NCI-H1092 (cell line): ENCODE measurements at places on chromosomes 12 and 14.

- no peak for DNase-seq
Observed at GRCh38 chr12:85278598-85279448, 1.2 kb upstream of the ALX1 start.

- no peak for DNase-seq
Observed at GRCh38 chr14:74578479-74578878, 33.6 kb downstream of the LTBP2 start.

DNA sequence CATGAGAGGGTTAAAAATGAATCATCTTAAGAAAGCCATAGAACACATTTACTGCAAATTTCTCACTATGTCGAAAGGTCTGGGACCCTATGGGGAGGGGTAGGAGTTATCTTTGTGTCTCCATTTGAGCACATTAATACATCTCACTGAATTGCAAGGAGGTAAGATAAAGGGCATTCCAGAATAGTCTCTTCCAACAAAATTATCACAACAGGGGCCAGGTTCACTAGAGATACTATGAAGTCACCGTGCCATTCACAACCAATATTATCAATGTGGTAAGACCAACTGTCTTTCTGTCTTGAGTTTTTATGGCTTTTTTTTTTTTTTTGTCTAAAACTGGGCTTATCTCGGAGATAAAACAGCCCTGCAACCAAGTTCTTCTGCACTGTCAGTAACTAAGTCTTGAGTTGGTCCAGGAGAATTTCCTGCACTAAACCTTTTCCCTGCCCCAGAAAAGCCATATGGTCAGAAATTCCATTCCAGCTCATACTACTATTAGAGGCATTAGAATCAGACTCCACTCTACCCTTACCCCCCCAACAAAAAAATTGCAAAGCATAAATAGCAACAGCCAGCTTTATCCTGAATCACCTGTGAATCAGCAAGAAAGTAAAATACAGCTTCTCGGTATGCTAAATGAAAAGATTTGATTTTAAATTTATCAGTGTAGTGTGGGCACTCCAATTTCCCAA, 79.7 kb downstream of the PTPRR start:
- no peak for DNase-seq

- DNase-seq = no peak
Observed at GRCh38 chr12:96872961-96873360, 34.1 kb upstream of the NEDD1 start.

DNA sequence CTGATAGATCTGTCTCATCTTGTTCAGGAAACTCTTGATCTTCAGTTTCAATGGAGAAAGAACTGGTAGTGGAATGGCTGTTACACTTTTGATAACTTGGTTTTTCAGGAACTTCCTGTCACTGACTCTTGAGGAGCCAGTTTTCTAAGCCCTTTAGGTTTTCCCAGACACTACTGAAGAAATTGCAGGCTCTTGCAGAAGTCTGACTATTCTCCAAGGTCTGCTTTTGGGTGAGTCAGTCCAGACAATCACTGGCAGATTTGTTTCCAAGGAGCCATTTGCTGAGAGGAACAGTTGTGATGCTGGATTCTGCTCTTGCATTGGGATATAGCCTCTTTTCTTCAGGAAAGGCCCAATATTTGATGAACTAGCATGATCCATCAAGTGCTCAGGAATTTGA, 468.0 kb downstream of the FUT8 start:
- no peak for DNase-seq

DNA sequence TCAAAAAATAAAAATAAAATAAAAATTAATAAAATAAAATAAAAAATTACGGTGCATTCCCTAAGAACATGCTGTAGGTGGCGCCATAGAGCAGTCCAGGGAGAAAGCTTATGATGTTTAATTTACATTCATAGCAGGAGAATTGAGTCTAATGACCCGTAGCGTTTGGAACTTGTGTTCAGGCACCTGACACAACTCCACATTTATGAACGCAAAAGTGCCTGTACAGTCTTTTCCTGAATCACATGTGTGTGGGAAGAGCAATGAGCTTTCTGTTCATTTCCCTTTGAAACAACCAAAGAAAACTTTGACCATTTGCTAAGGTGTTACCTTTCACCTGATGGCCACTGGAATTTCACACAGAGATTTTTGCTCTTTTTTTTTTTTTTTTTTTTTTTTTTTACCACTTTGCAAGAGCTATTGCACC, 60.6 kb upstream of the KCNA1 start:
- DNase-seq = no peak

DNA sequence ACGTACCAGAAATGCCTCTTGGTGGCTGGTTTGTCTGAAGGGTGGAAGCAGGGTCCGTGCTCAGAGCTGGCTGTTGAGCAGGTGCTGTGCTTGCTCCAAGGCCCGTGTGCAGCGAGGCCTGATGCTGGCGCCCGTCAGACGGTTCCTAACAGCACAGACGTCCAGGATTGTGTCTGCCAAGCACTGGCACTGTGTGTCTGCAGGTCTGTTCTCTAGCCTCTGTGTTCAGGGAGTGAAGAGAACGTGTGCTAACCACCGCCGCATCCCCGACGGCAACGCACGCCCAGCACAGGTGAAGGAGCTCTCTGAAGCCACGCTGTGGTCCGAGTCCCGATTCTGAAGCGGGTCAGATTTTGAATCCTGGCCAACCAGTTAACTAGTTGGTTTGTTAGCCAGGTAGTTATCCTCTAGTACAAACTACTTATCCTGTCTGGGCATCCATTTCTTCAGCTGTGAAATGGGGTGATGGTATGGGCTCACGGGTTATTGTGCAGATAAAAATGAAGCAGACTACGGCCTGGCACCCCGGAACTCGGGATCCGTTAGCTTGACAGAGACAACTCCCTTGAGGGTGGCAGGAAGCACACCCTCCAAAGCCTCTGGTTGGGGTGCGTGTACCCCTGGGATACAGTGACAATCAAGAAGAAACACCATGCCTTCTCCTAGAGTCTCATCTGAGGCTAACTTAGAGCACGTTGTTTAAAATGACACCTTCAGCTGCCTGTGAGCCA, 18.6 kb upstream of the TDRD9 start:
- no peak for DNase-seq

DNA sequence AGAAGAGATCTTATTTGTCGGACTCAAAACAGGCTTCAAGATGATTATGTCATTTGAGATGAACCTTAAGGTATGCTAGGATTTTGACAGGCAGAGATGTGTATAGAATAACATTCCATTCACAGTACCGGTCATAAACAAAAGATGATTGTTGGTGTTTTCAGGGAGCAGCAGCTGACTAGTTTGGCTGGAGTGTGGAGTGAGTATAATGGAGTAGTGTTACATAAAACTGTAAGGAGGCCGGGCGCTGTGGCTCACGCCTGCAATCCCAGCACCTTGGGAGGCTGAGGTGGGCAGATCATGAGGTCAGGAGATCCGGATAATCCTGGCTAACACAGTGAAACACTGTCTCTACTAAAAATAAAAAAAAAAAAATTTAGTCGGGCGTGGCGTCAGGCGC, 23.9 kb downstream of the SERPINA10 start:
- DNase-seq = no peak

- no peak for DNase-seq
Observed at GRCh38 chr14:50521912-50522341, 10.4 kb downstream of the MAP4K5 start.

- no peak for DNase-seq
Observed at GRCh38 chr12:59075968-59076490, 155.7 kb upstream of the LRIG3 start.

DNA sequence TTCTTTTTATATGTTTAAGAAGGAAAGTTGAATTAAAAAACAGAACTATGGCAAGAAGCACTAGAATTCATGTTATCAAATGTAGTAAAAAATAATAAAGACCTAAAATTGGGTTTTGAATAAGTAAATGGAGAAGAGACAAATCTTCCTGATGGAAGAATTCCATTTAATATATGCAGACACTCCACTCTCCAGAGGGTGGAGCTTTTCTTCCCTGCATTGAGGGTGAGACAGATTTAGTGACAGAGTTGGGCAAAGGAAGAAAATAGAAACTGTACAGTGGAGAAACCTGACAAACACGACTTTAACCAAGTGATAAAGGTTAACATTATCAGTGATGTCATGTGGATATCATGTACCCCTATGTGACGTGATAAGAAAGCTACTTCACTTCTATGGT, 217.6 kb downstream of the PRKD1 start:
- no peak for DNase-seq

DNA sequence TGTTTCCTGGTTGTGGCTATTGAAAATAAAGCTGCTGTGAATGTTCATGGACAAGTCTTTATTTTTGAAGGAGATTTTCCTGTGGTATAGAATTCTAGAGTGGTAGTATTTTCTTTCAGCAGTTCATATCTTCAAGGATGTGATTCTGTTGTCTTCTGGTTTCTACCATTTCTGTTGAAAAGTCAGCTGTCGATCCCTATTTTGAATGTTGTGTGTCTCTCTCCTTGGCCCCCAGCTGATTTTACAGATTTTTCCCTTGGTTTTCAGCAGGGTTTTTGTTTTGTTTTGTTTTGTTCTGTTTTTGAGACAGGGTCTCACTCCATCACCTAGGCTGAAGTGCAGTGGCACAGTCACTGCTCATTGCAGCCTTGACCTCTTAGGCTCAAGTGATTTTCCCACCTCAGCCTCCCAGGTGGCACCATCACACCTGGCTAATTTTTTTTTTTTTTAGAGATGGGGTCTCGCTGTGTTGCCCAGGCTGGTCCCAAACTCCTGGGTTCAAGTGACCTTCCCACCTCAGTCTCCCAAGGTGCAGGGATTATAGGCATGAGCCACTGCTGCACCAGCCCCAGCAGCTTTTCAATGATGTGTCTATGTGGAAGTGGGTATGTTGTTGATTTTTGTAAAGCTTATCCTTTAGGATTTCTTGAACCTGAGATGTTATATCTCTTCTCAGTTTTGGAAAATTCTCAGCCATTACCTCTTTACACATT, 28.1 kb downstream of the CFAP251 start:
- DNase-seq = no peak

DNA sequence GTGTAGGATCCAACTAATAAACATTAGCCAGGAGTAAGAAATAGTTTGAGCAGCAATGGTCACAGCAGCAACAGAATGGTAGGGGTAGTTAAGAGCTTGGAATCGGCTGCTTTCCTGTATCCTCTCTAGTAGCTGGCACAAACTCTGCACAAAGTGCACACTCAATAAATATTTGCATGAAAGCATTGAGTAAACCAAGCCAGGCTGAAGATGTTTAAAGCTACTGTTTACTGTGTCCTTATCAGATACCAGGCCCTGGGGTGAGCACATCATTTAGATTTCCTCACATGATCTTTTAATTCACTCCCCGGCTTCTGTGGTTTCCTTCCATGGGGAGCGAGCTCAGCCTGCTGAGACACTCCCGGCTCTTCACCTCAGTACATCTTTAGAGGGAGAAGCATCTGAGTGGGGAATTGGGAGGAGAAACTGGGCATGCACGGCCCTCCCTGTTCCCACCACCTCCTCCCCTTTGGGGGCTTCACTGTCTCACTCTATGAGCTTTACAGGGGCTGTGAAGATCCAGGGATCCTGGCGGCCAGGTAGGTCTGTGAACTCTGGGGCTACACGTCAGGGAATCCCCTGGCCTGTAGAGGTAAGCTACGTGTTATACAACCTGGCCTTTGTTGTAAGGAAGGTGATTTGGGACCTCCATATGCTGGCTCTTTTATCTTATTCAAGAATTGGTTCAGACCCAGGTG, 107.2 kb upstream of the VASH1 start:
- no peak for DNase-seq

GRCh38 chr14:36021030-36021422, 155.5 kb downstream of the PTCSC3 start:
- no peak for DNase-seq

- DNase-seq = no peak
Observed at GRCh38 chr12:121196902-121197301, 13.0 kb upstream of the P2RX4 start.

GRCh38 chr14:77926942-77927341, 127.0 kb downstream of the ADCK1 start:
- no peak for DNase-seq

- DNase-seq = no peak
Observed at GRCh38 chr12:95402096-95402495, 71.9 kb upstream of the METAP2 start.

DNA sequence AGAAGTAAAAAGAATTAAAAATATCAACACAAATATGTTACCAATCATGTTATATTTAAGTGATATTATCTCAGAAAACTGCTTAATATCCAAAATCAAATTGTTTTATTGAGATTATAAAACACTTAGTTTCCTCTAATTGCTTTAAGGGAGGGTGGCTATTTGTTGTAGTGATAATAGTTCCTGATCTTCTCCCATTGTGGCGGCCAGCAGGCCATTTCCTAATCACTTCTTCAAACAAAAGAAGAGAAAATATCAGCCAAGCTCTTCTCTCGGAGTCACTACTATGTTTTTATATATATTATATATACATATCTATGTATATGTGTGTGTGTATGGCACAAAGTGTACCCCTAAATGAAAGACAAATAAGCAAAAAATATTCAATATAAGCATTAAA, 31.5 kb downstream of the ERO1A start:
- DNase-seq = no peak

DNA sequence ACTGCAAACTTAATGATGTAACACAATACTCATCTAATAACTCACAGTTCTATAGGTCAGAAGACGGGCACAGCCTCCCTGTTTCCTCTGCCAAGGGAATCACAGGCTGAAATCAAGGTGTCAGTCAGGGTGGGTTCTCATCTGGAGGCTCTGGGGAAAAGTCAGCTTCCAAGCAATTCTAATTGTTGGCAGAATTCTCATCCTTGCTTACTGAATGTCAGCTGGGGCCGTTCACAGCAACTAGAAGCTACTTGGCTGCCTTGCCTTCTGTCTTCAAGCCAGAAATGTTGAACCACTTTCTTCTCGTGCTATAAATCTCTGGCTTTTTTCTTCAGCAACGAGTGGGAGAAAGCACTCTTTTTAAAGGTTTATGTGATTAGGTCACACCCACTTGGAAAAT, 80.1 kb upstream of the PDZRN4 start:
- no peak for DNase-seq

DNA sequence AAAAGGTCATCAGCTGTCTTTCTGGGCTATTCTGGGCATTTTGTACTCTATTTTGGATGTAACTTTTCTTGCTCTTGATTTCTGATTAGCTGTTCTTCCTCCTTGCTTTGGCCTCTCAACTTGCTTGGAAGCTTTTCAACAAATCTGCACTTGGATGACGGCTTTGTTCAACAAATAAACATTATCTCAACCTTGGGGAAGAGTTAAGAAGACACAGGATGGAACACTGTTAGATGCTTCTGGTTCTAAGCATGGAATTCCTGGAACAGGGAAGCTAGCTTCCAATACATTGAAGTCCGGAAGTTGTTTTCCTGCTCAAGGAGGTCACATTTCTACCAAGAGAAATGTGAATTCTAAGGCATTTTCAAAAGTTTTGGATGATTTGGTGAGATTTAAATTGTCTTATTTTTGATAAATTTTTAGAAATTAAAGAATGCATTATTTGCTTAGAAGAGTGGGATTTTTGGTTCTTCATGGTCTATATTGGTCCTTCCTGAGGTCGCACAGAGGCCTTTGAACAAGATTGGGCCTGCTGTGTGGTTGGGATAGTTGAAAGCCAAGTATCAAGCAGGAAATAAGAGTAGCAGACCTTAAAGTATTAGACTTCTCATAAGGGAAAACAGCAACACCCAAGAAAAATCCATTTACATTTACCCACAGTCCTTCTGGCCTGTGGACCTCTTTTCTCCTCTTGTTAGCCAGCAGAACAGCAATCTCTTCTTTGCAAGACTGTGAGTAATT, 59.2 kb downstream of the PPFIBP1 start:
- DNase-seq = no peak
